ENCODE measurements at places on chromosomes 16 and 17.

DNA sequence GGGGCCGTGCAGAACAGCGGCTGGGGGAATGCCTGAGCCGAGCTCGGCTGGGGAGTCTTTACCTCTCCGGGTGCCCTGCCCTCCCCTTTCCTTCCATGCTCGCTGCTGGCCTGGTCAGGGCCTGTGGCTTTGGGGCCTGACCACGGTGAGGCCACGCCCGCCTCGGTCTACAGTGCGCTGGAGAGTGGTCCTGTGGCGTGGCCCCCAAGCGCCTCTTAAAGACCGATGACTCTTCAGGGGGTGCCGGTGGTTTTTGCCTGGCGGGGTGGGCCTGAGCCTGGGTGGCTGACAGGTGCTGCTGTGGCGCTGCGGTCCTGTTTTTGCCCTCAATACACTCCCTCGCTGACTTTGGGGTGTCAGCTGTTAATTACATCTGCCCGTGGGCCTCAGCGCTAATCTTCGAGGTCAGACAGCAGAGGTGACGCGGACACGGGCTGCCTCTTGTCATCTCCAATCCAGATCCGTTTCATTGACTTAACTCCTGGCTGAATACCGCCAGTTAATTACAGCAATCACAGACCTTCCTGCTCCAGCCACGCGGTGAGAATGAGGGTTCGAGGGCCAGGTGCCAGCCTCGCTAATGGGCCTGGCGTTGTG, 29.7 kb downstream of the GSE1 start:
- no peak for DNase-seq

GRCh38 chr16:54180421-54181359, 105.9 kb downstream of the IRX3 start:
- DNase-seq, result no peak

DNA sequence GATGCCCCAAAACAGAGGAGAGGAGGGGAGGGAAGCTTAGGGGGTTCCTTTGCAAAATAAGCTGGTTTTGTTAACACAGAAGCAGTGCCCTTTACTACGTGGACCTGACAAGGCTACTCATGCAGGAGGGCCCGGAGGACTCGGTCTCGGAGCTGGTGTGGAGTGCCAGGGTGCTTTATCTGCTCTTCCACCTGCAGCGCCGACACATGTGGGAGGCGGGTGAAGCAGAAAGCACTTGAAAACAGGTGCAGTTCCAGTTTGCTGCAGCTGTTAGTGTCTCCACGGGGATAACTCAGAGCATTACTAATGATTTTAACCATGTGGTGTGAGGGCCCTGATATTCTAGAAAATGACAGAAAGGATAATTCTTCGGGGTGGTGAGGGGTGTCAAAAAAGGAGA, 35.0 kb upstream of the MNT start:
- DNase-seq, result no peak

DNA sequence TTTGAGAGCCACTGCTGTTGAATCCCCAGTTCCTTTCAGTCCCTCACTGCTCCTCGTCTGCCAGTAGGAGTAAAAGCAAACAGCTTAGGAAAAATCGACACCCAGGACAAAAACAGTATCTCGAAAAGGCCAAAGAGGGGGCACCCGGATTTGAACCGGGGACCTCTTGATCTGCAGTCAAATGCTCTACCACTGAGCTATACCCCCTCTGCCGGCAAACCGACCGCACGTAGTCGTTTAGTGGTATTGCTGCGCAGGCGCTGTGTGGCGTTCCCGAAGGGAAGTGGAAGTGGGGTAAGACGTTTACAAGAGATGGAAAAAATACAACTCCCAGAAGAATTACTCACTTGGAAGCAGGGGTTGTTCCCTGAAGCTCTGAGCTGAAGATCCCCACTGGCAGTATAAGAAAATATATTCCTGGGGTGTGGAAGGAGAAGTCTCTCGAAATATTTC, 2.2 kb upstream of the PLXDC1 start:
- peak; percentile 86 for DNase-seq

DNA sequence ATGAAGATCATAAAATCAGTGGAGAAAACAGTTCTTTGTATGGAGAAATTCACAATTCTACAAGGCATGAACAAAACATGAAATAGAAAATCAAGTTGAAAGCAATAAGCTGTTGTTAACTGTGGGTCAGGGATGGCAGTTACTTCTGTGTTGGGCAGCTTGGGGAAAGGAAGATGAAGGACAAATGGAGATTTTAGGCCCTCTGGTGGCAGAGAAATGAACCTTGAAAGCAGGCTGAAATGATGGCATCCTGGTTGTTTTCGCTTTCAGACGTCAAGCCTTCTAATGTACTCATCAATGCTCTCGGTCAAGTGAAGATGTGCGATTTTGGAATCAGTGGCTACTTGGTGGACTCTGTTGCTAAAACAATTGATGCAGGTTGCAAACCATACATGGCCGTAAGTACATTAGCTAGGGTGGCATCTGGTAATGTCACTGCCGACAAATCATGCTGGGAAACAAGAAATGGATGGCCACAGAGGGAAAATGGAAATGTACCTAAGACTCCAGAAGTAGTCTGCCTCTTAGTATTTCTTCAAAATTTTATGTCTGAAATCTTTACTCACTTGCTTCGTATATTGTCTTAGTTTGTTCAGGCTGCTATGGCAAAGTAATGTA, 108.9 kb downstream of the MAP2K6 start:
- DNase-seq, result no peak

GRCh38 chr17:31580706-31581490, 189.4 kb downstream of the RAB11FIP4 start:
- DNase-seq, result no peak

- no peak for DNase-seq
Measured at GRCh38 chr16:69921127-69921526, 30.0 kb upstream of the CLEC18A start.

GRCh38 chr16:70529051-70529777, 5.6 kb downstream of the SF3B3 start:
- no peak for DNase-seq

DNA sequence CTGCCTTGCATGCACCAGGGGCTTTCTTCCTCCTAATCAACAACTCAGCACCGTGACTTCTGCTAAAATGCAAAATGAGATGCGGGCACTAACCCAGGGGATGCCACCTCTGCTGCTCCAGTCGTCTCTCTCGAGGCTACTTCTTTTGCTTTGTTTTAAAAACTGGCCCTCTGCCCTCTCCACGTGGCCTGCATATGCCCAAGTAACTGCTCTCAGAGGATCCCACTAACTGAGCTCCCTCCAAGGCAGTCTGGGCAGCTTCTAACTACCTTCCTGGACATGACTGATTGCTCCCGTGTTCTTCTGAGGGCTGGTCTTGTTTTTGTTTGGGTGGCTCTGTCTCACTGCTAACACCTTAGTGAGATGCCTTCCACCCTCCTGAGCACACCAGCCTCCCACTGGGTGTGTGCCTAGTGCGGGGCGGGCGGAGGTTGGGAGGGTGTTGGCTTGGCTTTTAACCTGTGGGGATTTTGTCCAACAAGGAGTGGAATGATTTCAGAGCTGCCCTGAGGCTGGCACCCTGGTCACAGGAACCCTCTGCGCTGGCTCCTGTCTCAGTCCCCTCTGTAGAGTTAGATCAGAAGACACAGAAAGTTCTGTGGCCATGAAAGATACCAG, 8.9 kb upstream of the LGALS9 start:
- no peak for DNase-seq

- DNase-seq, result no peak
Measured at GRCh38 chr16:9279291-9280068, 188.0 kb downstream of the HAPSTR1 start.

- no peak for DNase-seq
Measured at GRCh38 chr17:82386881-82387704, 15.5 kb downstream of the UTS2R start.

GRCh38 chr16:12613131-12613991, 190.3 kb downstream of the CPPED1 start:
- DNase-seq, result peak; percentile 65

- no peak for DNase-seq
Measured at GRCh38 chr17:28004344-28004743, 38.1 kb upstream of the NLK start.

DNA sequence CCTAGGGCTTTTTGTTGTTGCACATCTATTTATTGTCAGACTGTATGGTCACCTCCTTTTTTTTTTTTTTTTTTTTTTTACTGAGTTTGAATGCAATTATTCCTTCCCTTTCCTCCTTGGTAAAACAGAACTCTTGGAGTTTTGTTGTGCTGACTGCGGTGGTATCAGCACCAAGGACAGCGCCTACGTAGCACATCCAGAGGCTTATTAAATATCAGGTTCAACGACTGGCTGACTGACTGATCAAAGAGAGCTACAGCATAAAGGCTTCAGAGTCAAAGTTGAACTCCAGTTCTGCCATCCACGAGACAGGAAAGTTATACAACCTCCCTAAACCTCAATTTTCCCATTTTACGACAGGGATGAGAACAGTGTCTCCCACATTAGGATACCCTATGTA, 86.1 kb upstream of the RBFOX1 start:
- DNase-seq, result no peak

GRCh38 chr17:28745786-28746411, 2.1 kb downstream of the TRAF4 start:
- no peak for DNase-seq

DNA sequence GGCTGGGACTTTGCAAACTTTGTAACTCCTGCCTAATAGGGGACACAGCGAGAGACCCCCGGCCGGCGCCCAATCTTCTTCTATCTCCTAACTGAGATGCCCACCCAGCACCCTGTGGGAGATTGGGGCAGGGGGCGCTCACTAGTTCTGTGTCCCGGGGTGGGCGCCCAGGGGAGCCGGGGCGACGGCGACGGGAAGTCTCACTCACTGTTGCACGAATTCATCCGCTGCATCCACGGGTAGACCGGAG, 3.9 kb upstream of the HOXB5 start:
- no peak for DNase-seq

- no peak for DNase-seq
Measured at GRCh38 chr16:19613834-19614233, 58.3 kb downstream of the VPS35L start.

DNA sequence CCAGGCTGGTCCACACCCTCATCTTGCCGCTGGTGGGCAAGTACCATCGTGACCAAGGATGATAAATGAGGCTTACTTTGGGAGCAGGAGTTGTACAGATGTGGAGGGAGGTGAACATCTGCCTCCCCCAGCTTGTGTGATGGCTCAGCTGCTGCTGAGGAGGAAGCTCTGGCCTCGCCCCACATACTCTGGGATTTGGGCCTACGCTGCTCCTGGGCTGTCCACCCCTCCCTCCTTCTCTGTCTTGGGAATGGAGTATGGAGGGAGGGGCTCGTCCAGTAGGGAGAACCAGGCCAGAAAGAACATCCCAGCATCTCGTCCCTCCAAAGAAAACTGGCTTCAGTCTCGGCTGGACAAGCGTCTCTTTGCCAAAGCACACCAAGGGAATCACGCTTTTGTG, 134.8 kb upstream of the CDC42EP4 start:
- no peak for DNase-seq

DNA sequence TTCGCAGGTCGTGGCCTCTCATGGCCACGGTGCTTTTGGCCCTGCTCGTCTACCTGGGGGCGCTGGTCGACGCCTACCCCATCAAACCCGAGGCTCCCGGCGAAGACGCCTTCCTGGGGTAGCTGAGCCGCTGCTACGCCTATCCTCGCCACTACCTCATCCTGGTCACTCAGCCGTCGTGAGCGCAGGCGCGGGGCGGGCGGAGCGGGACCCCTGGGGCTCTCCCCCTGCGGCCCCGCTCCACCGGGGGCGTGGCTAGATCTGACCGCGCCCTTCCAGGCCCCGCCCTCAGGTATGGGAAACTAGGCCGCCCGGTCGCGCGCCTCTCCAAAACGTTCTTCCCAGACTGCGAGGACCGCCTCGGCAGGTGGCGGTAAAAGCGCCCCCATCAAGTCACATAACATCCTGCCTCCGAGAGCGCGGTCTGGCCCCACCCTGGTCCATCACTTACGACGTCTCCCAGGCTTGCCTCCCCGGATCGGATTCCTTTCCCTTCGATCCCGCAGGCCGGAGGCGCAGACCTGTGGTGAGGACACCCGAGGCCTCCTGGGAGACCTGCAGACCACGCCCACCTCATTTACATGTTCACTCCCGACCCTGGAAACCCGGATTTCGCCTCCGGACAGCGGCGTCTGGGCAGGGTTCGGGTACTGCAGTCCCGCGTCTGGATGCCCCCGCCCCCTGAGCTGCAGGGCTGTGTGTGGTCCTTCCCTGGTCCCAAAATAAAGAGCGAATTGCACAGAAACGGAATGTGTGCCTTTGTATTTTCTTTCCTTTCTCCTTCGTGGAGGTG, 91.5 kb upstream of the TMEM97 start:
- no peak for DNase-seq

DNA sequence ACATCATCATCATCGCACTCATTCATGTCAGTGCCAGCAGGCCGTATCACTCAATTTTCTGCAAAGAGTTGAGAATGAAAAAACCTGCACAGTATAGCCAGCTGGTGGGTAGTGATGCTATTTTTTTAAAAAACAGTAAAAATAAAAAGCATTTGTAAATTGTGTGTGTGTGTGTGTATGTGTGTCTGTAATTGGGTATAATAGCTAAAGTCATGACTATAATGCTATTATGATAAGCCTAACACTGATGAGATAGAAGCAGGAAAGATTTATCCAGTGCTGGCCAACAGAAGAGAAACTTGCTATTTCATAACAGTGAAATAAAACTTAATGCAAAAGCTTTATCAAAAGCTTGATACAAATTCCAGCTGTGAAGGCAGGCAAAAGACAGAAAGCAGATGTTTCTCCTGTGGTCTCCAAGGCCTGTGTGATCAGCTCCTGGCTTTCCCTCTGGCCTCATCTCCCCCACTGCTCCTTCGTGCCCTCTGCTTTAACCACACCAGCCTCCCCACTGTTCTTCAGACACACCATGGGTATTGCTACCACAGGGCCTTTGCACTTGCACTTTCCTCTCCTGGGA, 206.2 kb upstream of the IRX5 start:
- DNase-seq, result no peak

- no peak for DNase-seq
Measured at GRCh38 chr17:37789021-37789565, 44.2 kb upstream of the HNF1B start.

DNA sequence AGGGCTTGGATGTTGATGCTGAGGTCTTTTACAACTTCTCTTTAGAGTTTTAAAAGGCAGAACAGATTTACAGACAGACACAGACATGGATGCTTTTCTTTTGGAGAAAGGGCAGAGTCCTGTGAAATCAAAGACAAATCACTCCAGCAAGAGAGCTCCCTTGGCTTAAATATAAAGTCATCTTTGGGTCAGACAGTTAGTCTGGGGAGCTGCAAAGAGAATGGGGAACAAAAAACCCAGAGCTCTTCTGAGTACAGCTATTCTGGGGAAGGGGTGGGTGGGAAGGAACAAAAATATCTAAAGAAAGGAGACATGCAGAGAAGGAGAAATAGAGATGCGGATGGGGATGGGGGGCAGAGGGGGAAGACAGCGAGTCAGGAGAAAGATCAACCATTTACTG, 266.6 kb downstream of the XYLT1 start:
- DNase-seq, result no peak

GRCh38 chr17:48510381-48510760, 20.4 kb downstream of the HOXB1 start:
- DNase-seq, result no peak

DNA sequence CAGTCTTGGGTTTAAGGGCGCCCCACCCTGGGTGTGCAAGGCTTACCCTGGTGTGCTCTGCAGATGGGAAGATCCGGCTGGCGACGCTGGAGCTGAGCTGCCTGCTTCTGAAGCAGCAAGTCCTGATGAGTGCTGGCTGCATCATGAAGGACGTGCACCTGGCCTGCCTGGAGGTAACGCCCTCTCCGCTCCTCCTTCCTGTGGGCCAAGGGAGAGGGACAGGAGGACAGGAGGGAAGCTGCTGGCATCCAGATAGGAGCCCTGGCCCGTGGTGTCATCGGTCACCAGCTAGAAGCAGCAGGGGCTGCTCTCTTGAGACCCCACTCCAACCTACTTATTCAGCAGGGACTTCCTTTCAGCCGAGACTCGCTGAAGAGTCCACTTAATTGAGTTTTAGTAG, 97.8 kb downstream of the CLEC16A start:
- DNase-seq, result no peak

- DNase-seq, result no peak
Measured at GRCh38 chr16:72182976-72183375, 11.0 kb upstream of the PMFBP1 start.

Data from T-helper 2 cell treated with Interferon-gamma antibody and Interleukin-4, amounts not matched to agents 5 μg/mL and 100 μg/mL, for 36 hours (primary cell).